Esophagus squamous epithelium (tissue), 5 donors: ENCODE measurements at places on chromosomes 13 and 19. TPM values are rescaled to one million over a fixed set of nuclear protein-coding genes. Genes with fewer than 3 reads are reported as not detected.

NCAN gene
- not detected for total RNA-seq

ITGBL1 gene
- total RNA-seq, result 2.0 TPM

EGLN2 gene
- total RNA-seq, result 34.9 TPM

ARMC6 gene
- total RNA-seq, result 28.8 TPM

ZNF559 gene
- total RNA-seq, result 9.7 TPM

SLITRK6 gene
- total RNA-seq, result 1.5 TPM

FAAP24 gene
- total RNA-seq, result 0.91 TPM

LIPE gene
- total RNA-seq, result 7.4 TPM

ZNF211 gene
- total RNA-seq, result 2.9 TPM

TEX29 gene
- not detected for total RNA-seq

CEACAM21 gene
- total RNA-seq, result not detected

SLC25A41 gene
- not detected for total RNA-seq

NAPA gene
- total RNA-seq, result 106 TPM

ZNF547 gene
- 6.7 TPM for total RNA-seq

ARID3A gene
- 5.0 TPM for total RNA-seq

CCDC8 gene
- 0.64 TPM for total RNA-seq

ADGRE2 gene
- 5.8 TPM for total RNA-seq

FGF21 gene
- total RNA-seq, result not detected

TMC4 gene
- total RNA-seq, result 45.6 TPM

GPC6 gene
- total RNA-seq, result 8.6 TPM

PRR22 gene
- total RNA-seq, result 1.3 TPM

ZNF132 gene
- total RNA-seq, result 5.3 TPM

RANBP3 gene
- total RNA-seq, result 38.0 TPM

SCEL gene
- 386 TPM for total RNA-seq

STARD13 gene
- total RNA-seq, result 18.7 TPM

ZNF492 gene
- total RNA-seq, result 0.95 TPM

CYP2A6 gene
- not detected for total RNA-seq

OR10H2 gene
- not detected for total RNA-seq

FLT3 gene
- 1.4 TPM for total RNA-seq

MEIOSIN gene
- total RNA-seq, result not detected

CABP5 gene
- not detected for total RNA-seq

ZNF444 gene
- total RNA-seq, result 16.2 TPM

NEK5 gene
- 0.18 TPM for total RNA-seq

PGLYRP1 gene
- not detected for total RNA-seq

MCF2L gene
- 25.4 TPM for total RNA-seq

HCST gene
- not detected for total RNA-seq

POSTN gene
- total RNA-seq, result 3.5 TPM

MTUS2 gene
- 0.57 TPM for total RNA-seq
